ENCODE measurements at places on chromosomes 7 and 10.

GRCh38 chr7:22390516-22390915 is 33.6 kb upstream of the RAPGEF5 start:
- DNase-seq: no peak

DNA sequence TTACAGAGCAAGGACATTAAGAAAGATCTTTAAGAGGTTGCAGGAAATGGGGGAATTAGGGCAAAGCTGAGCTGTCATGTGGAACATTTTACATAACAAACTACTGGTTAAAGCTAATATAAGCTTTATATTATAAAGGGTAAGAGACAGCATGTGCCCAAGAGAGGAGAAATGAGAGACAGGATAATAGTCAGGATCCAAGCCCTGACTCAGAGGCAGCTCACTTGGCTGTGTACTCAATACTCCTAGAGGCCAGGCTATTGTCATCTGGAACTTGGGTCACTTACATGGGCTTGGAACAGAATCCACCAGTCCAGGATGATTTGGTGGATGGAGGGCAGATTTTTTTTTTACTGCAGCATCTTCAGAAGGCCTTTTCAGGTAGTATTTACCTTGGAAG is 418.6 kb upstream of the ZMIZ1 start:
- no peak for DNase-seq

GRCh38 chr10:76205361-76205760 is 773.9 kb downstream of the LRMDA start:
- no peak for DNase-seq

GRCh38 chr7:31114593-31115343 is 62.7 kb downstream of the ADCYAP1R1 start:
- DNase-seq: no peak

- no peak for DNase-seq
These were observed 483.0 kb downstream of the PLXDC2 start for GRCh38 chr10:20299034-20299736.

GRCh38 chr7:130227883-130228575 is 20.4 kb downstream of the SSMEM1 start:
- DNase-seq: no peak

- no peak for DNase-seq
These were observed 11.8 kb downstream of the CALML3 start for GRCh38 chr10:5536486-5537081.

DNA sequence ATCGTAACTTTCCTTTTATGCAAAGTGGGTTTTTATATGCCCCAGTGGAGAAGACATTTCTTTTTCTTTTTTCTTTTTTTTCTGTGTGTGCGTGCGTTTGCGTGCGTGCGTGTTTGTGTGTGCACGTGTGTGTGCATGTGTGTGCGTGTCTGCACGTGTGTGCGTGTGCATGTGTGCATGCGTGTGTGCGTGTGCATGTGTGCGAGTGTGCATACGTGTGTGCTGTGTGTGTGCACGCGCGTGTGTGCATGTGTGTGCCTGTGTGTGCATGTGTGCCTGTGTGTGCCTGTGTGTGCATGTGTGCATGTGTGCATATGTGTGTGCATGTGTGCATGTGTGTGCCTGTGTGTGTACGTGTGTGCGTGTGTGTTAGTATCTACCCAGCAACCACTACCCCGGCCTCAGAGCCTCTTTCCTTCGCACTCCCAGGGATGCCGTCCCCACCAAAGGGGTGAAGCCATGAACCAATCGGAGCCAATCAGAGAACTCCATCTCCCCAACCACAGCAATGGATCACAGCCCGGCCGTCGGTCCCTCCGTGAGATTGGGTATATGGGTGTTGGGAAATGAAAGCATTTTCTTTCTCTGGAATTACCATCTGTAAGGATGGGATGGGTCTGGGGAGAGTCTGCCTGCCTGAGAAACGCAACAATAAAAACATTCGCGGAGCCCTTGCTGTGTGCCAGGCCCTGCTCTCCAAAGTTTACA is 92.3 kb downstream of the ELFN1 start:
- no peak for DNase-seq

- no peak for DNase-seq
These were observed 90.1 kb downstream of the HIF1AN start for GRCh38 chr10:100625816-100626215.

- DNase-seq: no peak
These were observed 47.1 kb upstream of the SVIL start for GRCh38 chr10:29681676-29682448.

DNA sequence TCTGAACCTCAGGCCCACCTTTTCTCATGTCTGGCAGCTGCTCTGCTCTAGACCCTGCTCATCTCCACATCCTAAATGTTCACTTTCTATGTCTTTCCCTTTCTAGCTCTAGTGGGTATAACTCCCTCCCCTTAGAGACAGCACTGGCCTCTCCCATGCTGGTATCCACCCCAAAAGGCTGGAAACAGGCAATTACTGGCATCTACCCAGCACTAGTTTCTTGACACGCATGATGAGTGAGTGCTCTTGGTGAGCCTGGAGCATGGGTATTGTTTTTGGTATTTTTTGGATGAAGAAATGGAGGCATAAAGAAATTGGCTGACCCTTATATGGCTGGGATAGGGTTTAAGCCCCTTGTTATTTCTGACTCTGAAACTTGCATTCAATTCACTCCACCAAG is 156.0 kb downstream of the EGFR start:
- DNase-seq: no peak

- DNase-seq: no peak
These were observed 121.2 kb upstream of the FOXP2 start for GRCh38 chr7:114293289-114294012.

Measured in WERI-Rb-1 (cell line).